ENCODE measurements at places on chromosomes 1 and 21. TPM values are rescaled to one million over a fixed set of nuclear protein-coding genes. Genes with fewer than 3 reads are reported as not detected.

GRCh38 chr1:30572192-30572591 lies 151.2 kb downstream of the MATN1 start:
- H3K4me3 ChIP-seq: no peak overlapping the region
- H3K27ac ChIP-seq: no peak overlapping the region
- no peaks in the 10 kb centered on the region for H3K36me3 ChIP-seq
- H3K4me1 ChIP-seq: no peaks in the 10 kb centered on the region
- no peak for DNase-seq

DNA sequence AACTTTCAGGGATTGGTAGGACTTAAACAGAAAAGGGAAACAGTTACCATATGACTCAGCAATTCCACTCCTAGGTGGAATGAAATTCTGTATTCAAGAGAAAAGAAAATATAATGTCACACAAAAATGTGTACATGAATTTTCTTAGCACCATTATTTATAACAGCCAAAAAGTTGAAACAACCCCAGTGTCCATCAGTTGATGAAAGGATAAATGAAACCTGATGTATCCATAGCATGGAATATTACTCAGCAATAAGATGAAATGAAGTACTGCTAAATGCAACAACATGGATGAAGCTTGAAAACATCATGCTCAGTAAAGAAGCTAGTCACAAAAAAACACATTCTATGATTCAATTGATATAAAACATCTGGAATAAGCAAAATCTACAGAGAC lies 15.5 kb downstream of the EEIG2 start:
- no peaks in the 10 kb centered on the region for H3K4me1 ChIP-seq
- no peak overlapping the region for H3K4me3 ChIP-seq
- no peak overlapping the region for H3K27ac ChIP-seq
- H3K36me3 ChIP-seq: no peaks in the 10 kb centered on the region
- DNase-seq: no peak

DNA sequence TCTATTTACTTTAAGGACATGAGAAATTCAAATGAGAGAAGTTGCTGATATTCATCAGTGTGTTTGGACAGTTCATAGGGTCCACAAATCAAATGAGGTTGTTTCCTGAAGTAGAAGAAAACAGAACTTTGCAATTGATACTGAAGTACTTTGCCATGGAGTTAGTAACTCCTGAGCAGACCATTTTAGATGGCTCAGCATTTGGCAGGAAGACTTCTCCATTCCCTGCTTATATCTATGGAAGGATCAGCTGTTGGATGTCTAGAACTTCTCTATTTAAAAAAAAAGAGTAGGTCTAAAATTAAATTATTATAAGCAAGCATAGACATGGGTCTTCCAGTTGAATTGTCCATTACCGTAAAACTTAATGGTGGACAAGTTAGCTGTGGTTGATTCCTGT lies 5.1 kb downstream of the TMEM167B start:
- H3K36me3 ChIP-seq: peaks cover 4% of the 10 kb centered on the region
- H3K27ac ChIP-seq: no peak overlapping the region
- DNase-seq: no peak
- H3K27me3 ChIP-seq: no peaks in the 10 kb centered on the region
- no peak overlapping the region for H3K4me3 ChIP-seq

Gene DAP3
- 43.1 TPM for total RNA-seq

Gene DDOST
- 176 TPM for total RNA-seq
